ENCODE measurements at places on chromosomes 16 and 17.

DNA sequence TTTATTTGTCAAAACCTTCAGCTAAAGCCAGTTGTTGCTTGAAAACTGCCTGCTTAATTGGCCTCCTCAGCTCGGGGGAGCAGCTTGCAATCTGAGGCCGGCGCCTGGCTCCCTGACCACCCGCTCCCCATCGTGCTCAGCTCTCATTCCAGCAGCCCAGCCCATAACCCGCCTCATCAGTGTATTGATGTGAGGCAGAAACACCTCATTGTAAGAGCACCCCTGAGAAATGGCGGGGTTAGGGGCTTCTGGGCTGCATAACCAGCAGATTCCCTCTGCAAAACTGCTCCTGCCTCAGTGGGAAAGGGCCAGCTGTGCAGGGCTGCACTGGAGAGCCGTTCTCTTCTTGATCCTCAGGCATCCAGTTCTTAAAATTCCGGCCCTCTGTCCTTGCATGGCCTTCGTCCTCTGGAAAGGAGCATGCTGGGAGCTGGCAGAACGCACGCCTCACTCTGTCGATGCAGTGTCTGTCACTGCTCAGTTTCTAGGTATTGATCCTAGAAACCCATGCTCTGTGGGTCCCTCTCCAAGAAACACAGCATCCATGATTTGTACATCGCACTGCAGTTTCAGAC is 113.8 kb upstream of the CHMP6 start:
- DNase-seq: no peak

- DNase-seq: no peak
Measured at GRCh38 chr17:79020631-79021301, 3.2 kb upstream of the C1QTNF1 start.

- DNase-seq: no peak
Measured at GRCh38 chr17:32493976-32494513, 7.3 kb downstream of the CDK5R1 start.

DNA sequence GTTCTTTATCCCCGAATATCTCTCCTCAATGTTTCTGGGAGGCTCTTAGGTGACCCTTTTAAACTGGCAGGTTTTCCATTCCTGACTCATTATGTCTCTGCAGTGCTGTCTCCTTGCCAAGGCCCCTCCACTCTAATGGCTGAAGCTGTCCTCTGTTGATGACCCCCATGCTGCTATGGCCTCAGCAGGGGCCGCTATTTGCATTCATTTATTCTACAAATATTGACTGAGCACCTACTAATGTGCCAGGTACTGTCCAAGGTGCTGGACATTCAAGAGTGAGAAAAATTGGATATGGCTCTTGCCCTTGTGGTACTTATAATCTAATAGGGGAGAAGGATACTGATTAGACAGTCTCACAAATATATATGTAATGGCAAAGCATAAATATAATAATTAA is 55.4 kb downstream of the GP2 start:
- DNase-seq: no peak

DNA sequence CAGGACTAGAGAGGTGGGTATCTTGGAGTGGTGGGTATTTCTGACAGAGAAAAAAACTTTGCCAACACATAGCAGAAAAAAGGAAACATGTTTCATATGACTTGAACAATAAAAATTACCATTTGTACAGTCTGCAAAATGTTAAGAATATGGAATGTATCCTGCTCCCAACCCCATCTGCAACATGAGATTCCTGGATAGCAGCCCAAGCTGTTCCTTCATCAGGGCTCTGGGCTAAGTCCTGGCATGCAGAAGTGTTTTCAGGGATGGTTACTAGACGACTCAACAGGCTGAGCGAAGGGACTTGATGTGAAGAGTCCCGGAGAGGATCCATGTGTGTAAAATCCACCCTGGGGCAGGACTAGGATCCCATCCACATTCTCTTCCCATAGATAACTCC is 121.0 kb upstream of the IRX3 start:
- DNase-seq: no peak
